ENCODE measurements at places on chromosomes 1 and 21.

DNA sequence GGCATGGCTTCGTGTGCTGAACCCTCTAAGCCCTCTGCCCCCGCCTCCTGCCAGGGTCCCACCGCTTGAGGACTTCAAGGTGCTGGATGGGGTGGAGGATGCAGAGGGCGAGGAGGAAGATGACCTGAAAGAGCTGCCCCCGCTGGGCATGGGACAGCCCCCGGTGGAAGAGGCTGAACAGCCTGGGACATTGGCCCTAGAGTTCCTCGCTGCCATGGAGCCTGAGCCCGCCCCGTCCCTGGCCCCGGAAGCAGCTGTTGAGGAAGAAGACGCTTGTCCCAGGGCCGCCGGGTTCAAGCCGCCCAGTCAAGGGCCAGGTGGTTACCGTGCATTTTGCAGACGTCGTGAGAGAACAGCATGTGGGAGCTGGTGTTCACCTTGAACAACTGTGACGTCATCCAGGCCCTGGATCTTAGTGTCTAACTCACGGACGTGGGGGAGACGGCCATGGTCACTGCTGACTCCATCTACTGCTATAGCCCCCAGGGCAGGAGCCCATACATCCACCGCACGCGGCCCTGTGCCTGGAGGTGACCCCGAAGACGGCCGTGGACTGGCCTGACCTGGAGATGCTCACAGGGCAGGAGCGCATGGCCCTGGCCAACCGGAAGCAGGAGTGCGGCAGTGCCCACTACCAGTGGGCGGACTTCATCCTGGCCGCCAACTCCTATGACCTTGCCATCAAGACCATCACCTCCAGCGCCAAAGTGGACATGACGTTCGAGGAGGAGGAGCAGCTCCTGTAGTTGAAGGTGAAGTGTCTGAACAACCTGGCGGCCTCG lies 90.1 kb downstream of the PPP1R12B start:
- DNase-seq: no peak

- no peak for DNase-seq
Observed at GRCh38 chr1:65067491-65068201, 80.4 kb upstream of the AK4 start.

- no peak for DNase-seq
Observed at GRCh38 chr1:1283821-1284220, 3.6 kb downstream of the SCNN1D start.

GRCh38 chr1:236301958-236302335 lies 20.2 kb upstream of the ERO1B start:
- DNase-seq: no peak

DNA sequence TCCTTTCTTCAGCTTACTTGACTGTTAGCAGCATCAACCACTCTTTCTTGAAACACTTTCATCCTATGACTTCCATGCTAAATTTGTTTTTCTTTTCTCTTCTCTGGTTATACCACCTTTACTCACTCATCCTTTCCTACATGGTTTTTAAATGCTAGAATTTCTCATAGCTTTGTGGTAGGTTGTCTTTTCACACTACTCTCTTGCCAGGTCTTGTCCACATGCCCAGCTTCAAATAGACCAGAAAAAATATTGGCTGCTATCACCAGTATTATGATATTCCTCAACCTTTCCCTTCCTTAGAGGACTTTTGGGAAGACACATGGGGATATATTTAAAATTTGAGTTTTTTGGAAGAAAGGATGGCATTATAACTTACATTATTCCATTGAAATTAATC lies 48.8 kb downstream of the PPP1R12B start:
- DNase-seq: no peak

DNA sequence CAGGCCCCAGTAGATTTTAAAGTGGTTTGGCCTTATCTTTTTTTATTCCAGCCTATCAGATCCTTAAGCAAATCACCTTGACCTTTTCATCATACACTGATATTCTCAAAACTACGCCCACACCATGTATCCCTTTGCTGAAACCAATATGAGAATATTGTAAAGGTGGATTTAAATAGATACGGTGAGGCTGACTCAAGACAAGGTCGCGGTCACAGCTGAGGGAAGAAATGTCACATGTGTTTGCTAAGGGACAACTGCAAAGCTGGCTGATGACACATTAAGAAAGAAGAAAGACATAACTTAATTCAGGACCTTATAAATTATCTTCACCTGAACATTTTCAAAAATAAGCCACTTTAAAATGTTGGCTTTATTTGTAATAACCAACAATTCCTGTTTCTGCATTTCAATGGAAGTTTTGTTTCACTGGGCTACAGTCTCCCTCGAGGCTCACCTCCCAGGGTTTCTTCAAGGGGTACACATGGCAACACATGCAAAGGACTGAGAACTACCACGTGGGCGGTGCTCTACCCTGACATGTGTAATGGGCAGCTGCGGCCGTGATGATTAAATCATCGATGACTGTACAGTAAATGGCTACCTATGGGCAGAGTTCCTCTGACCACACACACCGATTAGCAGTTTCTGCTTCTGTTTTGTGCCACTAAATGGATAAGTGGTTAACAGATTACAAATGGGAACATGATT lies 189.5 kb downstream of the SIPA1L2 start:
- DNase-seq: no peak

- DNase-seq: no peak
Observed at GRCh38 chr1:54853096-54853792, 33.8 kb downstream of the DHCR24 start.

GRCh38 chr21:21341041-21341440 lies 342.8 kb downstream of the NCAM2 start:
- DNase-seq: no peak

All from AG04449 (cell line).